ENCODE measurements at places on chromosomes 1 and 21.

- no peak for DNase-seq
Observed at GRCh38 chr21:15140321-15141019, 75.7 kb upstream of the NRIP1 start.

DNA sequence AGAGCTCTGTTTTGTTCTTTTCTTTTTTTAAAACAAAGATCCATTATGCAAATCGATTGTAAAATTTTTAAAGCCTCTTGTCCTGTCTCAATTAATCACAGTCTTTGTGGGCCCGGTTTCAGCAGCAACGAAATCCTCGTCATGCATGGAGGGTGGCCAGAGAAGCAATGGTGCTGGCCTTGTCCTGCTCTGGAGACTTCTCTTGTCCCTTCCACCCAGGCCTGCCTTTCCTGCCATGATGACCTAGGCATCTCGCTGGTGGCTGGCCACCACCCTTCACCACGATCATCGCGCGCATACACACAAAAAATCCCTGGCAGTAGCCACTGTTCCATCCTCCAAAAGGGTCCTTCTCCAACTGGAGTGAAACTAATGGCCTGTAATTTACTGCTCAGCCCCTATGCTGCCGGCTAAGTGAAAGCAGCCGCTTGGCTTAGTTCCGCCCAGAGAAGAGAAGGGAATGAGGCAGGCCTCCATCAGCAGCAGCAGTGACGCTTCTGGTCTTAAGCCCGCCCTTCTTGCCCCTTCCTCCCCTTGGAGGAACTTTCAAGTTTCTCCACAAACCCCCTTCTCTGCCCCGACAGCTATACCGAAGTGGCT is 309.5 kb downstream of the NPHP4 start:
- no peak for DNase-seq

GRCh38 chr1:217525773-217526490 is 105.0 kb downstream of the GPATCH2 start:
- DNase-seq, result no peak

DNA sequence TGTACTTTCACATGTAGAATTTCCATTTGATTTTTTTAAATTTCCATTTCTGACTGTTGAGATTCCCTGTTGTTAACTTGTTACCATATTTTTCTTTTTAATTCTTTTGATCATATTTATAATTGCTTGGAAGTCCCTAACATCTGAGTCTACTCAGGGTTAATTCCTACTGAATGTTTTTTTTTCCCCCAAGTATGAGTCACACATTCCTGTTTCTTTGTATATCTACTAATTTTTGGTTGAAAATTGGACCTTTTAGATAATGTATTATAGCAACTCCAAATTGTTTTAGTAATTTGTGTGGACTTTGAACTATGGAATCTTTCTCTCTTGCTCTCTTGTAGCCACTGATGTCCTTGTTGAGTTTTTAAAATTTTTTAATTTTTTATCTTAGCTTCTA is 54.6 kb downstream of the STXBP3 start:
- DNase-seq, result no peak

DNA sequence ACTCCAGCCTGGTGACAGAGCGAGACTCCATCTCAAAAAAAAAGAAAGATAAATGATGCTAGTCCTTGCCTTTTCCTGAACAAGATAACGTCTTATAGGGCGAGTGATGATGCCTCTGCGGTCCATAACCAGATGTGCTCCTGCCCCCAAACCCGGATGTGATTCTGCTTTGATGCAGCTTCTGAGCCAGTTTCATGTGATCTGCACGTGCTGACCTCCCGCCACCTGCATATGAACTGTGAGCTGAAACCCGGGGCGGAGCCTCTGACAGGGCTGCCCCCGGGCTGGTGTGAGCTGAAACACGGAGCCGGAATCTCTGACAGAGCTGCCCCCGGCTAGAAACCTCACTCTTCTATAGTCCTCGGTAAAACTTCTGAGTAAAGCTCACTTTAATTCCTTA is 1.3 kb downstream of the KRTAP12-4 start:
- no peak for DNase-seq

- DNase-seq, result no peak
Observed at GRCh38 chr1:207893737-207894582, 17.0 kb downstream of the CD34 start.

GRCh38 chr1:150778409-150778808 is 12.8 kb upstream of the CTSS start:
- DNase-seq, result no peak

DNA sequence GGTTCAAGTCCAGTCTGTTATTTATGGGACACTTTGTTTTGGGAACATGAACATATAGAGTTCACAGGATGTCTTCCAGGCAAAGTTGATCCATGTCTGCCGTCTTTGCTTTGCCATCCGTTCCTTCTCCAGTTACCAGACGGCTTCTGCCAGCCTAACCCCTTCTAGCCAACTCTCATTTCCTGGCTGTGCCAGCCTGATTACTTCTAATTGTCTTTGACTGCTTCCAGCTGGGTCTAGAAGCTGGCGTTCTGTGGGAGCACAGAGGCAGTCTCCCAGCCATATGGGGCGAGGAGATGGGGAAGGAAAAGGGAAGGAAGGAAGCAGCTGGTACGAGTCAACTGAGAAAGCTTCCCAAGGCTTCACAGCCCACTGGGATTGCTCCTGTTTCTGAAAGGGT is 3.1 kb upstream of the HUNK start:
- no peak for DNase-seq

DNA sequence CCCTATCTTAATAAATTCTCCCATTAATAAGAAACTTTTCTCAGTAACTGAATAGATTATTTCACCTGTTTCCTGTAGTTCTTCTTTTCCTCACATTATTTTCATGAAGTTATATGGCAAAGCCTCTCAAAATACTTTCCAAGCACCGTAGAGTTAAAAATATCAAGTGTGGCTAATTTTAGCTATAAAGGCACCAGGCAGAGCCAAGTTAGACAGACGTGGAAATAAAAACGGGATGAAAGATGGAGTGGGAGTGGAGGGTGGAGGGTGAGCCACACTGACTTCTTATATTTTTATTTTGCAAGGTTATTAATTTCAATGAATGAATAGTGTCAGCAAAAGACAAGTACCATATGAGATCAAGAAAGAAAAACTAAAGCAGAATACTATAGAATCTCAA is 71.7 kb downstream of the ENAH start:
- no peak for DNase-seq

DNA sequence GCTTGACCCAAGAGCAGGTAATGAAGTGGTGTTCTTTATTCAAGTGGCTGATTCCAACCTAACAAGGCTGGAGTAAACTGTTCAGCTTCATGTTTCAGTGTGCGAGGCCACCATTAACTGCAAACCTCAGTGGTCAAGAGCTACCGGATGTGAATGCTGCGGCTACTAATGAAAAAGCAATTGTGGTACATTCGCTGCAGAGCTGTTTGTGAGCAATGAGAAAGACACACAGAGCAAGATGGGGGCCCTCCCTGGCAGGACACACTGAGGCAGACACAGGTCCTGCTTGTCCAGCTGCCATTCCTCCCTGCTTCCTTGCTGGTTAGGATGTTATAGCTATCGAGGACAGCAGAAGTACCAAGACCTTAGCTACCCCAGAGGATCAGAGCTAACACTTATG is 26.1 kb downstream of the SYF2 start:
- no peak for DNase-seq

DNA sequence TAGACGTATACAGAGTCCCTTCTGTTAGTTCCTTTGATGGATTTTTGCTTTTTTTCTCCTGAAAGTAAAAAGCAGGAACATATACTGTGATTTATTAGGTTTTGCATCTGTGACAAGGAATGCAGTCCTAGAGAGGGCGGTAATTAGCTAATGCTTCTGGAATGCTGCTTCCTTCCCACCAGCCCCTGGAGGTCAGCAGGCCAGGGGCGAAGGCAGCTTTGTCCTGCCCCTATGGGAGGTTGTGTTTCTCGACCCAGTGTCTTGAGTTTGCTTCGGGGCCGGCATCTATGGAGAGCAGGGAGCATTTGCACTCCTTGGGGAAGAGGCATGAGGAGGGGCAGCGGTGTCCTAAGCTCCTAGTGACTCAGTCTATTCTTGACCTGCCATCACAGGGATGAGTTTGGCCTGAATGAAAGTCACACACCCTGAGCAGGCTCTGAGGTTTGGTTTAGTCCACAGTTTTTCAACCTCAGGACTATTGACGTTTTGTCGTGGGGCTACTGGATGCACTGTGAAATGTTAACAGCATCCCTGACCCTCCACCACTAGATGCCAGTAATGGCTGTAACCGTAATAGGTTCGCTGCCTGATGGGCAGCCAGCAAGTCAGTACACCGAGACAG is 85.0 kb upstream of the KCNJ15 start:
- no peak for DNase-seq

- DNase-seq, result no peak
Observed at GRCh38 chr1:160741092-160741501, 2.0 kb downstream of the SLAMF7 start.

DNA sequence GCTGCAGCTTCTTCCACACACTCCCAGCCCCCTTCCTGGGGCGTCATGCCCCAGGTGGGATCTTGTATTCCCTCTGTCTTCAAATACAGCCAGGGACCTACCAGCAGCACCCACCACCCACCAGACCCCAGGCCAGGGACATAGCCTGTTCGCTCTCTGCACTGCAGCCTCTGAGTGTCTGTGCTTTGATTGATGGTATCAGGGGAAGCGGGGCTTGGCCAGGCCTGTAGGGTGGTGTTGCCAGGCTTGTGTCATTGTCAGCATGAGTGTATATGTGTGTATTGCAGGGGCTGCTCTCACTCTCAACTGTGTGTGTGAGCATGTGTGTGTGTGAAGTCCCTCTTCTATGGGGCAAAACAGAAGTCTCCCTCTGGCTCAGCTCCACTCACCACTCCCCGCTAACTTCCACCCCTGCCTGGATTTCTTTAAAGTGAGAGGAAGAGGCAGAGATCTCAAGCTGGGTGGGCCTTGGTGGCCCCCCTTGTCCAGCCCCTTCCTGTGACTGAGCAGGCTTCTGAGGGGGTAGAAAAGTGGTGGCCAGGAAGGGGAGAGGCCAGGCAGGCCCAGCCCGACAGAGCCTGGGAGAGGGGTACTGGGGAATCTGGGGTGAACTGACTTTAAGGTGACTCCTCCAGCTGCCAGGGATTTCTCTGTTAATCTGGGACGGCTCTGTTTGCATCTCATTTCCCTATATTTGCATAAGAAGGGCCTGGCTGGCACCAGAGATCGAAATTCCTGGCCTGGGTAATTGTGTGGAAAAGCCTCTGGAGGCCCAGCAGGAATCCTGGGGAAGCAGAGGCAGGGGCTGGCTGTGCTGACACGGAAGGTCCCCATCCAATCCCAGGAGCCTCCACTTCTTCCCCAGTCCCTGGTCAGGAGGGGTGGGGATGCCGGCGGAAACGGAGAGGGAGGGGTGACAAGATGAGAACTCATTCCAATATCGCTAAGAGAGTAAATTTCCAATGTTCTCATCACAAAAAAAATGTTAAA is 18.6 kb upstream of the ADGRB2 start:
- DNase-seq, result no peak

GRCh38 chr1:47624531-47624930 is 186.7 kb downstream of the FOXD2 start:
- no peak for DNase-seq

- no peak for DNase-seq
Observed at GRCh38 chr1:183870351-183871077, 65.6 kb downstream of the RGL1 start.

DNA sequence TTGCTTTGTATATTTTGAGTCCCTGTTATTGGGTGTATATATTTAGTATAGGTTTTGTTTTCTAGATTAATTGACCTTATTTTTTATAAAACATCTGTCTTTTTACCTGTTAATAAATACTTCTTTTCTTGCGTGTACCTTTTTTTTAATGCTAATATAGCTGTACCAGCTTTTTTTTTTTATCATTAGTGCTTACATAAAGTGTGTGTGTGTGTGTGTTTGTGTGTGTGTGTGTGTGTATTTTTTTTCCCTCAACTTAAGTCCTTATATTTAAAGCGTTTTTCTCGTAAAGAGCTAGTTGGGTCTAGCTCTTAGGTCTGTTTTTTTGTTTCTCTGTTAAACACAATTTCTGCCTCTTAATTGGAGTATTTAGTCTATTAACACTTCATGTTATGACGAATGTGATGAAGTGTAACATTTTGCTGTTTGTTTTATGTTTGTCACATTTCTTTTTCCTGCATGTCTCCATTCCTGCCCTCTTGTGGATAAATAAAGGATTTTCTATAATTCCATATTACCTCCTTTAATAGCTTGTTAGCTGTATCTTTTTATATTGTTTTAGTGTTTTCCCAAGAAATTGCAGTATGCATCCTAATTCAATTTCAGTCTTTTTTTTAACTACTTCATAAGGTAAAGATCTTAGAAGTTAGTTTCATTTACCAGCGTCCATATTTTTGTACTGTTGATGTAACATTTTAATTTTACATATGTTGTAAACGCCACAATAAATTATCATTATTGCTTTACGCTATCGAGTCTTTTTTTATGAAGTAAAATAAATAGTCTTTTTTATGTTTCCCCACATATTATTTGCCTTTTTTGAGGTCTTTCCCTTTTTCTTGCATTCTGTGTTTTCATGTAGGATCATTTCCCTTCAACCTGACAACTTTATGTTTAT is 4.3 kb downstream of the PRMT2 start:
- no peak for DNase-seq

DNA sequence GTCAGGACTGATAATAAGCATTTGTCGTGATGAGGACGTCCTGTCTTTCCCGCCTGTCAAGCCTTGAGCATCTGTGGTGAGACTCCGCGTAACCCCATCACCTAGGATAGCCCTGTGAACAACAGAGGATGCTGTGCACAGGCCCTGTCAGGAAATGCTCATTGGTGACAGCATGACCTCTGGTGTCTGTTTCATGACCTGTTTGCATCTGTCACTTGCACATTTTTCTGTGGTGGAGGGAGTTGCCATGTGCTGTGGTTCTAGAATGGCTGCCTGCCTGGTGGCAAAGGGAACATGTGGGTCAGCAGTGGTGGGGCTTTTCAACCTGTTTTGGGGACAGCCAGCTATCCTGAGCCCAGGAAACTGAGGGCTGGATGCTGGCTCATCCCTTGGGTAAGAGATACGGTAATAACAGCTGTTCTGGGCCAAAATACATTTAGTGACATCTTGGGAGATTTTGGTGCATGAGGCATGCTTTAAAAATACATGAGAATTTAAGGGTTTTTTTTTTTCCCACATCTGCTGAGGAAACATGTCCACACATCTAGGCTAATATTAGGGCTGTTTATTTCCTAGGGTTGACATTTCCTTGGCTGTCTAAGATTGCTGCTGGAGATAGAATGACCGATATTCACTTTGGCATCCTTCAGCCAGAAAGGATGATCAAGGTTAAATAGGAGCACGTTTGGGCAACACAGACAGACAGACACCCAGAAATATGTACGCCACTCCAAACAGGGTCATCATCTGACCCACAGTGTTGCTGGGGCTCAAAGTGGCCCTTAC is 52.9 kb downstream of the KCNC4 start:
- no peak for DNase-seq

DNA sequence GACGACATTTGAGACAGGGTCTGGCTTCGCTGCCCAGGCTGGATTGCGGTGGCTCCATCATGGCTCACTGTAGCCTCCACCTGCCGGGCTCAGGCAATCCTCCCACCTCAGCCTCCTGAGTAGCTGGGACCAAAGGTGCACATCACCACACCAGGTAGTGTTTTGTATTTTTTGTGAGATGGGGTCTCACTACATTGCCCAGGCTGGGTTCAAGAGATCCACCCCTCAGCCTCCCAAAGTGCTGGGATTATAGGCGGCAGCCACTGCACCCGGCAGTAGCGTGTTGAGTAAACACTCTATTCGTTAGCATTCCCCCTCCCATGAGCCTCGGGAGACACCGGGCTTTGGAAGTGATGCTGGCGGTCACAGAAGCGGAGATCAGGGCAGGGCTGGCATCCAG is 6.8 kb upstream of the C1QTNF12 start:
- DNase-seq, result no peak
